ENCODE measurements at places on chromosomes 11 and 22. TPM values are rescaled to one million over a fixed set of nuclear protein-coding genes. Genes with fewer than 3 reads are reported as not detected.
A peak's percentile ranks its signal among the peaks of the same experiment; 100 is the strongest.

- peaks cover 38% of the 10 kb centered on the region for H3K4me1 ChIP-seq
- no peaks in the 10 kb centered on the region for H3K27me3 ChIP-seq
- no peak for DNase-seq
- no peaks in the 10 kb centered on the region for H3K36me3 ChIP-seq
- peak within 1 kb of the TSS; percentile 54 for H3K4me3 ChIP-seq
Observed at GRCh38 chr22:46537225-46537945, at the start of gene CELSR1. TSS of gene CELSR1 (minus strand) at chr22:46537620. CDS start at chr22:46537170, 450 bp downstream.

DNA sequence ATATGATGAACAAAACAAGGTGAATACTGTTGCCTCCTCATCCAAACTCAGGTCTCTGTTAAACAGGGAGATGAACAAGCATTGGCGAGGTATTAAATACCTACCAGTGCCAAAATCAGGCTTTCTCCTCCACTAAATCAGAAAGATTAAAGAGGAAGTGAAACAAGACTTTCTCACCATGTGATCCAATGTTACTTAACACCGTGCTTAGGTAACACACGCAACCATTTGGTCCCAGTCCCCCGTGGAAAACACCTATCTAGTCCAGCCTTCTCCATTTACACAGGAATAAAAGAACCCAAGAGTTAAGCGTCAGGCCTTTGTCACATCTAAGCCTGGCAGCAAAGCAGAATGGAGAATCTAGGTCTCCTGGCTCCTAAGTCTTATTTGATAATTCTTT is 34.5 kb downstream of the TENM4 start:
- no peaks in the 10 kb centered on the region for H3K4me1 ChIP-seq
- no peaks in the 10 kb centered on the region for H3K36me3 ChIP-seq
- no peak overlapping the region for H3K4me3 ChIP-seq
- H3K27me3 ChIP-seq: no peaks in the 10 kb centered on the region
- H3K27ac ChIP-seq: no peak overlapping the region

- no peak for DNase-seq
- no peak overlapping the region for H3K4me3 ChIP-seq
- H3K27me3 ChIP-seq: no peaks in the 10 kb centered on the region
- no peak overlapping the region for H3K27ac ChIP-seq
Observed at GRCh38 chr22:42439821-42440674, 7.8 kb upstream of the NFAM1 start.

- no peaks in the 10 kb centered on the region for H3K27me3 ChIP-seq
- H3K4me1 ChIP-seq: peaks cover 14% of the 10 kb centered on the region
- peak overlapping the region; percentile 67 for H3K27ac ChIP-seq
- DNase-seq: no peak
- no peak overlapping the region for H3K4me3 ChIP-seq
- peaks cover 43% of the 10 kb centered on the region for H3K36me3 ChIP-seq
Observed at GRCh38 chr22:41524809-41525449, 19.3 kb downstream of the POLR3H start.

DNA sequence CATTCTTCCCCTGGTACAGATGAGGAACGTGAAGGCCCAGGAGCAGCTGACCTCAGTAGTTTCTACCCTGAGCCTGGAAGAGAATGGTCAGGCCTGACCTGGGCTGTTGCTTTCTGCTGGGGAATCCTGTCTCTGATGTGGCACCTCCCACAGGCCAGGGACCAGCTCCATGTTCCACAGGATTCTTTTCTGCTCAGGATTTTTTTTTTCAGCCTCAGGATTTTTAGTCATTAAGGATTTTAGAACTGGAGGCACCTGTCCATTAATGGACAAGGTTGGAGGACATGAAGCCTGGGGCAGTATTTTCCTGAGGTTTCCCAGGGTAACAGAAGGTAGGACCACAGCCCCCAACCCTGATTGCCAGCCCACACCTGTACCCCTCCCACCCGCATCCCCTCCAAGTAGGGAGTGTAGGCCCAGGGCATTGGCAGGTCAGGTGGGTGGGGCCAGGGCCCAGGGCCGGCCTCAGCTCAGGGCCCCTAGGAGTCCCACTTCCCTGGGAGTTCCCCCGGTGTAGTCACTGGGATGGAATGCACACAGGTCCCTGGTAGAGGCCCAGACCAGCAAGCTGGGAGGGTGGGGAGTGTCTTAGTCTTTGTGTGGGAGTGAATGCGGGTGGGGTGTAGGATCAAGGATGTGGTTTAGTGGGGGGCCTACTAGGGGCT is 16.1 kb downstream of the BIK start:
- H3K27ac ChIP-seq: no peak overlapping the region
- no peak for DNase-seq
- no peaks in the 10 kb centered on the region for H3K27me3 ChIP-seq
- no peaks in the 10 kb centered on the region for H3K36me3 ChIP-seq
- H3K4me1 ChIP-seq: peaks cover 14% of the 10 kb centered on the region
- H3K4me3 ChIP-seq: no peak overlapping the region

Gene TESMIN
- total RNA-seq: 8.3 TPM

Gene SLC25A18
- 5.9 TPM for total RNA-seq

DNA sequence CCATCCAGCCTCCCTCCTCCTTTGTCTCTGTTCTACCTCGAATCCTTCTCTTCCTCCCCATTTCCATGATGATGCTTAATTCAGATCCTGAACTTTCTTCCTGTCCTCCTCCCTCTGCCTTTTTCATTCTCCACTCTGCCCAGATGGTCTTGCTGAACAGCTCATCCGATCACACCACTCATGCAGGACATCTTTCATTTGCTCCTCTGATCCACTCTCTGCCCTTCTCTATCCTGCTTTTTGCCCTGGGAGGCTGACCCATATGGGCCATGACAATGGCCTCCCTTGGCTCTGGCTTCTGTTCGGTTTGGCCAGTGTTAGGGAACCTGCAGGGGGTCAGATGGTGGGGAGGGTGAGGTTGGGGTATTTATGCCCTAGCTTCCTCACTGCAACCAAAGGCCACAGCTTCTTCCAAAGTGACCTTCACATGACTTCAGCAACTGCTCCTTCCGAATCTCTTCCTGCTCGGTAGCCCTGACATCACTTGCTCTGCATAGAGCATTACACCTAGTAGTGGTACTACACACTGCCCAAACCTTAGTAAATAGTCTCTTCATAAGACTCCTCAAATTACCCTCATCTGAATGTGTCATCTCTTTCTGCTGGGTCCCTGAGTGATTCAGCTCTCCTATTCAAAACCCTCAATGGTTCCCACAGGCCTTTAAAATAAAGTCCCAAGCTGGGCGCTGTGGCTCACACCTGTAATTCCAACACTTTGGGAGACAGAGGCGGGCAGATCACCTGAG is 32.7 kb upstream of the MICAL2 start:
- no peak overlapping the region for H3K4me3 ChIP-seq
- no peaks in the 10 kb centered on the region for H3K27me3 ChIP-seq
- no peak overlapping the region for H3K27ac ChIP-seq
- DNase-seq: no peak

DNA sequence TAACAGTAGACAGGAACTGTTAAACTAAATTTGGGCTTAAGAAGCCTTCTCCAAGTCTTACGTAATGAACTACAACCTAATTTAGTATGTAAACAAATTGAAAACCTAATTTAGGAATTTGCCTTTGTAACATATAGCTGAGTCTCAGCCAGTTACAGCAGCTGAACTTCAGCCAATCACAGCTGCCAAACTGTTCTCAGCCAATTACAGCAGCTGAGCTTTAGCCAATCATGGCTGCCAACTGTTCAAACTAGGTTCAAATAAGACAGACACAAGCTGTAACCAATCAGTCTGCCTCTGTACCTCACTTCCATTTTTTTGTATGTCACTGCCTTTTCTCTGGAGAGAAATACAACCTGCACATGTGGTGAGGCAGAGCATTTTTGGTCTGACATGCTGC is 95.0 kb upstream of the CD44 start:
- DNase-seq: no peak
- no peak overlapping the region for H3K27ac ChIP-seq
- no peak overlapping the region for H3K4me3 ChIP-seq
- no peaks in the 10 kb centered on the region for H3K27me3 ChIP-seq
- no peaks in the 10 kb centered on the region for H3K4me1 ChIP-seq

GRCh38 chr22:35314161-35314942 is 14.7 kb downstream of the TOM1 start:
- DNase-seq: no peak
- peaks cover 60% of the 10 kb centered on the region for H3K4me1 ChIP-seq
- no peaks in the 10 kb centered on the region for H3K27me3 ChIP-seq
- peak overlapping the region; percentile 42 for H3K27ac ChIP-seq
- no peak overlapping the region for H3K4me3 ChIP-seq

GRCh38 chr11:100730266-100730665 is 43.2 kb downstream of the ARHGAP42 start:
- no peaks in the 10 kb centered on the region for H3K36me3 ChIP-seq
- DNase-seq: no peak
- no peaks in the 10 kb centered on the region for H3K27me3 ChIP-seq
- no peaks in the 10 kb centered on the region for H3K4me1 ChIP-seq
- H3K4me3 ChIP-seq: no peak overlapping the region

- H3K27me3 ChIP-seq: no peaks in the 10 kb centered on the region
- no peaks in the 10 kb centered on the region for H3K4me1 ChIP-seq
- H3K27ac ChIP-seq: no peak overlapping the region
- H3K4me3 ChIP-seq: no peak overlapping the region
Observed at GRCh38 chr11:37688456-37688855, 1090.4 kb upstream of the RAG2 start.

- no peak within 1 kb of the TSS for H3K4me3 ChIP-seq
- DNase-seq: no peak
- peaks cover 3% of the 10 kb centered on the region for H3K27me3 ChIP-seq
- H3K4me1 ChIP-seq: peaks cover 33% of the 10 kb centered on the region
- no peak within 1 kb of the TSS for H3K27ac ChIP-seq
- H3K36me3 ChIP-seq: no peaks in the 10 kb centered on the region
Observed at GRCh38 chr11:62921201-62921572, at the start of gene CHRM1. TSS of gene CHRM1 (minus strand) at chr11:62921363. CDS start at chr11:62911100, 10,263 bp downstream.

Gene MYRF
- total RNA-seq: 0.25 TPM

GRCh38 chr11:69375316-69376154 is 81.6 kb downstream of the MYEOV start:
- H3K4me3 ChIP-seq: no peak overlapping the region
- H3K27ac ChIP-seq: no peak overlapping the region
- DNase-seq: no peak
- H3K4me1 ChIP-seq: peaks cover 30% of the 10 kb centered on the region
- no peaks in the 10 kb centered on the region for H3K27me3 ChIP-seq
- no peaks in the 10 kb centered on the region for H3K36me3 ChIP-seq
